ENCODE measurements at places on chromosomes 5 and 9.

DNA sequence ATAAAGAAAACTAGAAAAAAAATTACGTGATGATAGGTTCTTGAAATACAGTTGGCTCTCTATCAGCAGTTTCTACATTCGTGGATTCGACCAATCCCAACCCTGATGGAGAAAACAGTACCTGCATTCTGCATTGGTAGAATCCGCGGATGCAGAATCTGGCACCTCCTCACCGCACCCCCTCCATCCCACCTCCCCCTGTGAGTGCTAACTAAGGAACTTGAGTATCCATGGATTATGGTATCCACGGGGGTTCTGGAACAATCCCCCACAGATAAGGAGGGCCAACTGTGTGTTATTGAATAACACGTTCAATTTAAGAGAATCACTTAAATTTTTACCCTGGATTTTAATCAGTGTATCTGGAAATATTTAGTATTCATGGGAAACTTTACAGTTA is 10.5 kb upstream of the PSIP1 start:
- DNase-seq: no peak

DNA sequence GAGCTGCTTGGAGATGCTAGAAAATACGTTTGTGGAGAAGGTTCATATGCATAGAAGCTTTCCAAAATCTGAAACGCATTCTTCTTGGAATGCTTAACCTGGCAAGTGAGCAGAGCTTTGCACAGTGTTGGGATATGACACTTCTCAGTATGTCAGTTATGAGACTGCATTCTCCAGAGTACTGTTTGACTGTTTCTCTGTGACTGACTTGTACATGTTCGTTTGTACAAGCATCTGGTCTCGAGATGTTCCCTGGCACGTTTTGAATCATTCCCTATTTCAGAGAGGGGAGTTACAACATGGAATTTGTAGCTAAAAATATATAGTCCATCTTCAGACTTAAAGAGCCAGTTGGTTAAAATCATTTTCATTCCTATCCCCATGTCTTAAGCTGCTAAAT is 272.4 kb downstream of the ARRDC3 start:
- DNase-seq: no peak

DNA sequence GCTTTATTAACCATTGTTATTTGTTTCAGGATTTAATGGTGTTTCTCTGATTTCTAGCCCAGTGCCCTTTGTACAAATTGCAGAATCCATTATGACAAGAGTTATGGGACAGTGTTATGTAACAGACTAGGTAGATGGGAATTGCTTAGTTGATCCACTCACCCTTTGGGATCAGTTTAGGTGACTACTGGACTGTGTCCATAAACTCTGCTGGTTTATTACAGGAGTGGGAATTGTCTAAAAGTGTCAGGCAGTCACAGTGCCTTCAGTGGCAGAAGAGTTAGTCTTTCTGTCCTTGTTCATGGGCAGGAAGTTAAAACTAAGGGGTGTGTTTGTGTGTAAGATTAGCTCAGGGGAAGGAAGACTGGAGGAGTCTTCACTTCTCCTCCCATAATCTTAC is 29.3 kb downstream of the RCL1 start:
- DNase-seq: no peak

- no peak for DNase-seq
Measured at GRCh38 chr5:134245101-134245604, 19.3 kb upstream of the PPP2CA start.

DNA sequence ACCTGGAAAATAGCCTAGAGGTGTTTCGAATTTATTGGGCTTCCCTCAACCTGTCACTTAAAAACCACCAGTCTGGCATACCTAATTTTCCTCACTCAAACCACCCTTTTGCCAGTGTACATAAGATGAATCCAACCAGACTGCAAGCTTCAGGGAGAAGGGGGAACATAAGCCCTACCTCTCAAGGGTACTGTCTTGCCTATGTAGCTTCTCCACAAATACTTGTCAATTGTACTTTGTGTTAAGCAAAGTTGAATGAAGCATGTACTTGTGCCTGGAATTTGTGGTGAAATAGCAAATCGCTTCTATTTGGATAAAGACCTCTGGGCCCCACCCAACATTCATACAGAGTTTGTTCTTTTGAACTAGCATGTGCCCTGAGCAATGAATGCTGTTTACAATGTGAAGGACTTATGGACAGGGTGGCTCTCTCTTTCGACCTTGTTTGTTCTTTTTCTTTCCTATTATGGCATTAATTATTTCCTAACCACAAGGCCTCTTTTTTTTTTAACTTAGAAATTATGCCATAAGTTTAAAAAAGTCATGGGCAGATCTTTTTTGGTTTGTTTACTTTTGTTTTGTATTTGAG is 580.2 kb downstream of the EBF1 start:
- DNase-seq: no peak

- DNase-seq: no peak
Measured at GRCh38 chr5:2687746-2688145, 63.7 kb downstream of the IRX2 start.

- no peak for DNase-seq
Measured at GRCh38 chr9:127396253-127396807, 639 bp upstream of the SLC2A8 start.

DNA sequence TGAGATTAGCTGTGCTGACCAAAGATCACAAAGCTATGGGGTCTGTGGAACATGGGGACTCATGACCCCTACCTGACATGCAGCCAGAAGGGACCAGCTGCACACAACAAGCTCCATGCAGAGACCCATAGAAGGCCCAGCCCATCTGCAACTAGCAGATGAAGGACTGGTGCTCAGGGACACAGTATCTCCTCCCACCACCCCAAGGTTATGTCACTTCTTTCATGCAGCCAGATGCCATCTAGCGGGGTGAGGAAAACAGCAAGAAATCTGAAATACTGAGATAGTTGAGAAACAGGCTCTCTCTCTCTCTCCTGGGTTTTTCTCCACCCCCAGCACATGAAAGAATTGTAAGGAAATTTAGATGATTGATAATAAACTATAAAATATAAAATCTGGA is 161.3 kb upstream of the DAPK1 start:
- DNase-seq: no peak

GRCh38 chr9:76537150-76537646 is 78.2 kb downstream of the GCNT1 start:
- no peak for DNase-seq

GRCh38 chr5:127599847-127600246 is 49.0 kb upstream of the CTXN3 start:
- DNase-seq: no peak

DNA sequence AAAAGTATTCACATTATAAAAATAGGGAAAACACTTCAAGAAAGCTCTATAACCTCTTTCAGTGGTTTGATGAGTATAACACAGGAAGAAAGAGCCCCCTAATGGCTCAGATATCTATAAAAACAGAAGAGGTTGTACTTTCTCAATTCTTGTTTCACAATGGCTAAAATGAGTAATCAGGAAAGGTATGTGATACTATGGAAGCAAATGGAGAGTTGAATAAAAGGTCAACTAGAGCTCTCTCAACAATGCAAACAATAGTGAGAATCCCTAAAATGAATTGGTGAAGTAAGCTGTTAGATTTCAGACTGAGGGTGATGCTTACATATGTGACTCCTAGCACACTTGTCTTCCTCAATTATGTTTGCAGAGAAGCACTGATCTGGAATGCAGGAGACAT is 584.6 kb upstream of the CDH18 start:
- no peak for DNase-seq

DNA sequence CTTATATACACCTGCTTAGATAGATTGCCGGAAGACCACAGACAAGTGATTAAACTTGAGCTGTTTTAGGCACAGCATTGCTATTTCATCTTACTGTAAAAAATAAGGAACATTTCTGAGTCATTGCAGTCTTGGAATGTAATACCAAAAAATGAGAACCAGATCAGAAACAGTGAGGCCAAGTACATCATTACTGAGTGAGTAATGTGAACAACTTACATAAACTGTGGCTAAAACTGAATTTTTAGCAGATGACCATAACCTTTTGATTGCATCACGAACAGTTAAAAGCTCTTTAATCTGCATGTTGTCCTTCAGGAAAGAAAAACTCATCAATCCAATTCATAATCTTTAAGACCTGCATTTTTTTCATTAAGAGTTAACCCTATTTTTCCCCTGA is 157.1 kb upstream of the FGF10 start:
- DNase-seq: no peak

DNA sequence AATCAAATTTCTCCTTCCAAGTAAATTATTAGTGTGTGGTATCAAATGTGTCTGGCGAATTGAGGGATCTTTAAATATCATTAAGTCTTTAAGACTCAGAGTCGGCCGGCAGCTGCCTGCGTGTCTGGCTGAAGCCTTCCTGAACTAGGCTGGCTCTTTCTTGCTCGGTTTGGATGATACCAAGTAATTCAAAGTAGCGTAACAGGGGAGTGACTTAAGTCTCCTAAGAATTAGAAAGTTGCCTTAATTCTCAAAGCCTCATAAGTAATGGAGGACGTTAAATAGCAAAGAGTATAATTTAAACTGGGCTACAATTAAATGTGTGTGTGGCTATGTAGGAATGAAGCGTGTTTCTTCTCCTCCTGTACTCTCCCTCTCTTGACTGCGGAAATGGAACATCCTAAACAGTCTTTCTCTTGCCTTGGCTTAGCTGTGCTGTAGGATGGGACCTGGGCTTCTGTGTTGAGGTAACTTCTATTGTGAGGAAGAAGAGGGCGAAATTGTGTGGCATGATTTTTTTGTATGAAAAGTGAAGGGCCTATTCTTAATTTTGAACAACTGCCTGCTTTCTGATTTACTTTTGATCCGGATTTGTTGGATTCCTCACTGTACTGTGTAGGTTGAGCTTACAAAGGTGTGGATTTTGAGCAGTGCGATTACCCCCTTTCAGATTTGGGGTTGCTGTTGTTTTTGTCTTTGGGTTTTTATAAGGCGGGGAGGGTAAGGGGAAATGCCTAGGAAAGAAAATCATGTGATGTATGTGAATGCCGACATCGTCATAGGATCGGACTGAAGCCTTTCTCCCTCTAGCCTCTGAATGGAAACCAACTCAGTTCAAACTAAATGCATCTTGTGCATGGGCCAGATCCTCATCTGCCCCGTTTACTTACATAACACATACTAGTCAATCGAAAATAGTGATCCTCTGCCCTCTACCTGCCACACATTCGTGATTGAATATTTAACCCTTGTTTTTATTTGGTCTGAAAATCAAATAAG is 29.9 kb downstream of the CPEB4 start:
- DNase-seq: peak; percentile 57

GRCh38 chr9:124551472-124552272 is 44.5 kb upstream of the NR5A1 start:
- DNase-seq: peak; percentile 39

- DNase-seq: no peak
Measured at GRCh38 chr9:91908293-91908623, 41.8 kb downstream of the ROR2 start.

DNA sequence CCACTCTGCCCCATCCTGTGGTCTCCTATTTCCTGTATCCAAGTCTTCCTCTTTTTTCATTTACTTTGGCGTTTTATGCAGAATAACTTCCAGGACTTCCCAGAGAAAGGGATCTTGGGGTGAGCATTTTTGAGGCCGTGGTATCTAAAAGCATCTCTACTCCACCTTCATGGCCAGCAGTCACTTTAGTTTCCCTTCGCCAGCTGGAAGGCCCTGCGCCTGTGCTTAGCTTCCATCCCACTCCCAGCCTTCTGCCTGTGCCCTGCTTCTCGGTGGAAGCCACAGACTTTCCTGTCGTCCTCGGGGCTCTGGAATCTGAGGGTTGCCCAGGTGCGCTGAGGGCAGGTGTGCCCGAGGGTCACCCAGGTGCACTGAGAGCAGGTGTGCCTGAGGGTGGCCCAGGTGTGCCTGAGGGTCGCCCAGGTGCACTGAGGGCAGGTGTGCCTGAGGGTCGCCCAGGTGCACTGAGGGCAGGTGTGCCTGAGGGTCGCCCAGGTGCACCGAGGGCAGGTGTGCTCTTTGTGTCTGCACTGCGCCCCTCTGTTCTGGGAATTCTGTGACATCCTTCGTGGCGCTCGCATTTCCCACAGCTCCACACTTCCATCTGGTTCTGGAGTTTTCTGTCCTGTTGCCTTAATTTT is 32.4 kb upstream of the LRRC14B start:
- no peak for DNase-seq

DNA sequence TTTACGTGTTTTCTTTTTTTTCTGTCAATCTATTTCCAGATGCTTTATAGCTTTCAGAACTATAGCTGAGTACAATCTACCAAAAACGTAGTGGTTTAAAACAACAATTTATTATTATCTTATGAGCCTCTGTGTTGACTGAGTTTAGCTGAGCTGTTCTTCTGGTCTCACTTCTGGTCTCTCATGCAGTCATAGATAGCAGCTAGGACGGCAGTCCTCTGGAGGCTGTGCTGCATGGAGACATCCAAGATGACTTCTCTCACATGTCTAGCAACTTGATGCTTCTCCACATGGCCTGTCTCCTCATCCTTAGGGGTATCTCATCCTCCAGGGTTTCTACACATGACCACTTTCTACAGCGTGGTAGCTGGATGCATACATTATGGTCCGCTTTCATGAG is 22.0 kb upstream of the RAD23B start:
- DNase-seq: no peak

GRCh38 chr5:5584236-5584745 is 161.8 kb downstream of the ICE1 start:
- DNase-seq: no peak

DNA sequence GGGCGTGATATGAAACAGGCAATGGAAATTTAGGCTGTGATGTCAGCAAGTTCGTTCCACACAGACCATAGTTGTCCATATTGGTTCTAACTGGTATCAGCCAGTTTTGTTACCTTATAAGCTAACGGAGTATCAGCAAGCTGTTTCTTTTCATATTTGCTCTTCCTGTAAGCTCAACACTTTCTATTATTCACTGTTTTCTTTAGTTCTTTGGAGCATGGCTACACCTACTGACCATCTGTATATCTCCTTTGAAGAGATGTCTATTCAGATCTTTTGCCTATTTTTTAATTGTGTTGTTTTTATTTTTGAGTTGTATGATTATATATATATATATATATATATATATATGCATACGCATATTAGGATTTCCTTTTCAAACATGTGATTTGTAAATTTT is 1057.2 kb upstream of the CDH10 start:
- DNase-seq: no peak

DNA sequence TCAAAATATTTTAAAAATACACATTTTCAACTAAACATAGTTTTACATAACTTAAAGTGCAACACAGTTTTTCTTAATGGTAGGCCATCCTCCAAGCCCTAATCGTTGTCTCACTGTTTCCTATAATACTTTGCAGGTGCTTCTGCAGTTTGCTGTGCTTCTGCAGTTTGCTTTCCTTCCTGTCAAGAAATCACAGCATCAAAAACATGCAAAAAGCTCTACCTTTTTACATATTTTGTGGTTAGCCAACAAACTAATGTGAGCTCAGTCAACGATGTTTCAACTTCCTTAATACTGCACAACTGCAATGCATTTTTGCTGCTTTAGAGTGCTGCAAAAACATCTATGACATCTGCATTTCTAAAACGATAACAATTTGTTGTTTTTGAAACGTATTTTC is 25.2 kb downstream of the EMB start:
- DNase-seq: no peak

GRCh38 chr5:93311881-93312280 is 269.1 kb downstream of the NR2F1-AS1 start:
- no peak for DNase-seq

GRCh38 chr9:99762470-99762869 is 59.2 kb upstream of the NR4A3 start:
- no peak for DNase-seq

- DNase-seq: no peak
Measured at GRCh38 chr5:36462295-36463021, 143.9 kb upstream of the SLC1A3 start.
